ENCODE measurements at places on chromosomes 2 and 18.

DNA sequence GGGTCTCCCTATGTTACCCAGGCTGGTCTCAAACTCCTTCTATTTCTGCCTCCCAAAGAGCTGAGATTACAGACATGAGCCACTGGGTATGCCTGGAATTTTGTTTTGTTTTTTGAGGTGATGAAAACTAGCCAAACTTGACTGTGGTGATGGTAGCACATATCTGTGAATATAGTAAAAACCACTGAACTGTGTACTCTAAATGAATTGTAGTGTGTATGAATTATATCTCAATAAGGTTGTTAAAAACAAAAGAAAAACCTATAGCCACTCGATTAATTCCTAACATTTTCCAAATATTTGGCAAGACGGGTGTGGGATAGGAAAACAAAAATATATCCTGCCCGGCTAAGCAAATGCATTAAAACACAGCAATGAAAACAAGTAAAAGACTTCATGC is 1302.3 kb upstream of the CHAC2 start:
- DNase-seq, result no peak

- peak; percentile 70 for DNase-seq
These were observed 1.7 kb upstream of the SMAD7 start for GRCh38 chr18:48952287-48953103.

- DNase-seq, result no peak
These were observed 7.5 kb downstream of the PARD6G start for GRCh38 chr18:80239830-80240229.

DNA sequence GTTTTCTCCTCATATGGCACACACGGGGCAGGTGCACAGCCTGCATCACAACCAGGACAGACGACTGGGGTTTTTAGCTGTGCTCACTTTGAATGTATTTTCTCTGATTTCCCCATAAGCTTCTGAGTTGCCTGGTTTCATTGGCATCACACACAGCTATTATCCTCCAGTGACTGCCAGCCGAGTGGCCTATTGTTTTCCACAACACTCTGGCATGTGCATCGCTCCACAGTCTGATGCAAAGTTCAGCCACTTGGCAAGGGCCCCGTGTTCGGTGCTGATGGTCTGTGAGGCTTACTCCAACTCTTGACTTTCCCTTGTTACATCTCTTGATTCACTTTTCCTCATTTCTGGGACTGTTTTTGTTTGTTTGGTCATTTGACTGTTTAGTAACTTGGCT is 593.1 kb downstream of the CBLN2 start:
- DNase-seq, result no peak

- no peak for DNase-seq
These were observed 198.4 kb downstream of the BABAM2 start for GRCh38 chr2:28088970-28089369.

DNA sequence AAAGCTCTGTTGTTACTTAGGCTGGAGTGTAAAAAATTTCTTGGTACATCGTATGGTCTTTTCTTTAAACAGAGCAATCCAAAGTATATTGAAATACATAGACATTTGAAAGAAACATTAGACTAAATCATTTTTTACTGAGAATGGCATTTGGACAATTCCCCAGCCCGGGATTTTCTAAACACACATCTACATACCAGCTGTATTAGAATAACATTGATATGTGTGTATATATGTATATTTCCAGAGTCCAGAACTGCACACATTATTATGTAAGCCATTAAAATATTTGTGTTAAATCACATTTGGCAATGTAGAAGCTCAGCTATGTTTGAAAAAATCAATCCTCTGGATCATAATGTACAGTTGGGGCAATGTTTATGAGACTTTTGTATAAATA is 1853.6 kb upstream of the LRRTM1 start:
- DNase-seq, result no peak

DNA sequence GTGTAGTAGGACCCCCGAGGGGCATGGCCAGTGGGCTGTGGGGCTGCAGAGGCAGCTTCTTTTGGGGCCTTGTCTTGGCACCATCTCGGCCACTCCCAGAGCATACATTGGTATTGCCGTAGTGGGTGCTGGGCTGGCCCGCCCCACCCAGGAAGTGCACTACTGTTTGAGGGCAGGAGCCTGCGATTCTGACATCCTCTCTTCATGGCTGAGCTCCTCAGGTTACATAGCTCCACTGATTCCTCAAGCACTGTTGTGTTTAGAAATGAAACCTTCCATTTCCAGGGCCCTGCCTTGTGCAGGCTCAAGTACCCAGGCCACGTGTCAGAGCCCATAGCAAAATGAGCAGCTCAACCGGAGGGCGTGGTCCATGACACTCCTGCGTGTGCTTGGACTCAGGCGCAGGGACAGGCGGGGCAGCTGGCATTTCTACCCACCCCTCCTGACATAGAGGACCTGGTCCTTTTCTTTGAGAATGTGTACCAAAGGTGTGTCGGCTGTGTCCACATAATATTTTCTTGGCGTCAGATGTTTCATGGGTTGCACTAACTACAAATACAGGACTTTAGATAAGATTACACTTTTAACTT is 67.9 kb downstream of the DGKD start:
- DNase-seq, result peak; percentile 81

GRCh38 chr18:58314284-58314683 is 270.3 kb downstream of the NEDD4L start:
- DNase-seq, result no peak

- DNase-seq, result no peak
These were observed 65.1 kb downstream of the MEX3C start for GRCh38 chr18:51132256-51132935.

DNA sequence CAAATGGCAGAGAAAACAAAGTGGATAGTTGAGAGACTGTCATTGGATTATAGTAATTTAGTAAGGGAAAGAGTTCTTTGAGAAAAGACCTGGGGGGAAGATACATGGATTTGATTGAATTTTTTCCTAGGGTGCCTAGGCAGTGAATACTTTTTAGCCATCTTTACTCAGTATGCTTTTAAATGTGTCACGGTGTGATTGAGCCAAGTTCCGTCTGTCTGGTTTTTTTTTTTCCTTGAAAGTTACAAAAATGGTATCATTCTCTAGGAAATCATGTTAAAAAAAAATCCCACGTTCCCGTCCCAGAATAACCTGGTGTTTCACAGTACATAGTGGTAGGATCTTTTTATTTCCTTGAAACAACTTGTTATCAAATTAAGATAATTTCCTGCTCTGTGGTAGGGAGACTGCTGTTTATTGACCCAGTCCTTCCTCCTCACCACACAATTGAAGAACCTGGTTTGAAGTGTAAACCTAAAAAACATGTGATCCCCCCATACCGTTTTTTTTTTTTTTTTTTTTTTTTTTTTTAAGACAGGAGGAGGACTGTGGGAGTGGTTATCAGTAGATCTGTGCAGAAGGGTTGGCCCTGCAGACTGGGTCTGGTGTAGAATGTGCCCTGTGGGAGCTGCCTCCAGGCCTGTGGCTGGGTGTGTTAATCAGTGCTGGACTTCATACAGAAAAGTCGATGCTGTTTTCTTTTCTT is 55.1 kb downstream of the DGKD start:
- peak; percentile 66 for DNase-seq

GRCh38 chr2:120803764-120804335 is 68.2 kb downstream of the GLI2 start:
- DNase-seq, result no peak

GRCh38 chr2:1231466-1232063 is 181.7 kb upstream of the TPO start:
- DNase-seq, result no peak

- no peak for DNase-seq
These were observed 170.0 kb upstream of the COPS8 start for GRCh38 chr2:236915726-236916125.

GRCh38 chr18:62420151-62420512 is 95.0 kb downstream of the TNFRSF11A start:
- no peak for DNase-seq

Data from CD8-positive, alpha-beta memory T cell (primary cell).